ENCODE measurements at places on chromosomes 5 and 9.

- DNase-seq: no peak
Measured at GRCh38 chr5:44640945-44641456, 167.7 kb upstream of the MRPS30 start.

GRCh38 chr5:15637345-15637744, 137.4 kb downstream of the FBXL7 start:
- no peak for DNase-seq

DNA sequence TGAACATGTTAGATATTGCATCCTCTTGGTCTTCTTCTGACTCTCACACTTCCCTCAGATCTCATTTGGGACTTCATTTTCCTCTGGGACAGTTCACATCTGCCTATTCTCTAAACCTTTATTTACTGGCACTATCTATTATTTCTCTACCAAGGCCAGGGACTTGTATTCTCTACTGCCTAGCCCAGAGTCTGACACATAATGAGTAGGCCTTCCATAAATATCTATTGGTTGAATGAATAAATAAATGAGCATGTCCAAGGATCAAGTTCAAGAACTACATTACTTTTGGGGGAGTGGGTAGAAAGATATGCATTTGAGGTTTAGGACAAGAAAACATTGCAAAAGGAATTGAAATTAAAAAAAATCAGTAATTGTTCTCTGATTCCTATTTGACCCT, 250.3 kb downstream of the TRIM32 start:
- DNase-seq: no peak

DNA sequence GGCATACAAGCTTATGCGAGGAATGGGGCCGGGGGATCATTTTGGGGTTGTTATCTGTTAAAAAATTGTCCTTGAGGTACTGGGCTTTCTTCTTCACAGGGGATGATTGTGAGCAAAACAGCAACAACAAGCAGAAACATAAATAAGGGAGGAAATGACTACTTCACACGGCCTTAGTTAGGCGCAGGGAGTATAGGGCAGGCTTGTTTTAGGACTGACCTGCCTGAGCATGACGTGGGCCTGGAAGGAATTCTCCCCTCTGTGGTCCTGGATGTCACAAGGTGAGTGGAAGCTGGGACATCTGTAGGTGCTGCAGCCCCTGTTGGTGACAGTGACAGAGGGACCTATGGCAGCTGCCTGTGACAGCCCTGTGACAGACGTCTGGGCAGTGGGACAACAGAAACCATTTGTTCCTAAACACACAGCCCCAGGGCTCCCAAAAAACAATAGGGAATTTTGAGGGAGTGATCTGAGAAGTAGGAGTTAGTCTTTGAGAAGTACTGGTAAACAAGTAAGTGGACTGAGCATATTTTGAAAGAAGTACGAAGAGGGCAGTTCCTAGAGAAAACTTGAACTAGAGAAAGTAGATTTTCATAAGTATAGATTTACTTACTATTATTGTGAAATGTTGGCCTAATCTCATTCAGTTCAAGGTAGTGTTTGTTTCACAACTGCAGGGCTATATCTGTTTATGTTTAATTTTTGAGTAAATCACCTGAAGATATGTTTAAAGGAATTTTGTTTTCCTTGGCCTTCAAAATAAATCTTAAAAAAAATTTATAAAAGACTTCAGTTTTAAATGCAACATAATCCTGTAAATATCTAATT, 113.1 kb downstream of the KDM4C start:
- DNase-seq: no peak

- no peak for DNase-seq
Measured at GRCh38 chr5:60541980-60542379, 158.0 kb downstream of the DEPDC1B start.

GRCh38 chr5:80090884-80091166, 55.7 kb downstream of the THBS4 start:
- DNase-seq: no peak

DNA sequence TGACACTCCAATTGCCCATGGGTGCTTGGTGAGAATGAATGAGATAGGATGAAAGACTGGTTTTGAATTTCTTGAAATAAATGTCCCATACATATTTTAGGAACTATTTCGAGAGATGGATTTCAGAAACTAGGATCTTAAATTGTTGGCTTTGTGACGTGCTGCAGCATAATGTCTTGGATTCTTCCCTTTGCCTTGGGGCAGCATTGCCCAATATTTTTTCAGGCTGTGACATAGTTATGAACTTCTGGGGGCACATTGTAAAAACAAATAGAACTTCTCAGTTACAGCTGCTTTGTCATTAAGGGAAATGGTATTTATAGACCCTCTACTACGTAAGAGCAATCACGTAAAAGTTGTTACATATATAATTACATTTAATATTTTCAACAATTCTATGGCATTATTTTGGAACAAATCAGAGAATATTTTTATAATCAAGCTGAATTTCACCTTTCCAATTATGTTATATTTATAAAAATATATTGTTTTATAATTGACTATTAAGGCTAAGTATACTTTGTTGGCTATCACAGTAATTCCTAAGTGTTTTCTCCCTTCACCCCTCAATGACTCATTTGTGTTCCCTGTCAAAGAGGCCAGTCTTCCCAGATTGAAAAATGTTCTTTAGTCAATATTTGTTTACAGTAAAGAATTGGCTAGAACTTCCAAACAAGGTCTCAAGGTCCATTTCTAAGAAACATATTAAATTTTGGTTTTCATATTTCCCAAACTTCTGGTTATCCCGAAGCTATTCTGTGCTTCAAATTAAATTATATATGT, 1388.3 kb upstream of the ACO1 start:
- no peak for DNase-seq

DNA sequence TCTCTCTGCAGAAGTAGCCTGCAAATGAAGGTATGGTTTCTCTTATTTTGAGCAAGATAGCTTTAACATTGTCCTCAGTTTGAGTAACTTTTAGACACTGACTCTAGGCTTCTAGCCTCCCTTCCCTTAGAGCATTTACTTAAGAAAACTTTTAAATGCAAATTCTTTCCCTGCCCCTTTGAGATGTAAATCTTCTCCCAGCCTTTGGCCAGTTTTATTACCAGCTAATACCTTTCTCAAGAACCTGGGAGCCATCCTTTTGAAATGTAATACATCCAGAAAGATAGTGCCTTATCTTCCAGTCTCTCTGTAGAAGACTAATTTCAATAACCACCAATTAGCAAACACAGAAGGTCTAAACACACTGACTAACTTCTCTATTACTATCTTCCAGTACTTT, 688.9 kb upstream of the CDH9 start:
- no peak for DNase-seq

DNA sequence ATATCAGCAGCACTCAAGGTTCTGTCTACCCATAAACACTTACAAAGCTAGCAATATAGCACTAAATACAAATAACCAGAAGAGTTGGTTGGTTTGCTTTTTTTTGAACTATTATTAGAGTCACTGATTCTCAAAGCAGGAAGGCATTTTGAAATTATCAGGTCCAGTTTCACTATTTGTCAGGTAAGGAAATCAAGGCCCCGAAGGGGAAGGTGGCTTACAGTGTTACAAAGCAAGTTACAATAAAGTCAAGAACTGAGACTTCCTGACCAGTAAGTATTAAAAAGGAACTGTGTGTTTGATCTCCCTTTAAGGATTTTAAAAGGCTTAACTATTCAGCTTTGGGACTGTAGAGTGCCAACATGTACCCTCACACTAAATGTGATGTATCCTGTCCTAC, 10.8 kb downstream of the C5orf15 start:
- DNase-seq: peak; percentile 58

DNA sequence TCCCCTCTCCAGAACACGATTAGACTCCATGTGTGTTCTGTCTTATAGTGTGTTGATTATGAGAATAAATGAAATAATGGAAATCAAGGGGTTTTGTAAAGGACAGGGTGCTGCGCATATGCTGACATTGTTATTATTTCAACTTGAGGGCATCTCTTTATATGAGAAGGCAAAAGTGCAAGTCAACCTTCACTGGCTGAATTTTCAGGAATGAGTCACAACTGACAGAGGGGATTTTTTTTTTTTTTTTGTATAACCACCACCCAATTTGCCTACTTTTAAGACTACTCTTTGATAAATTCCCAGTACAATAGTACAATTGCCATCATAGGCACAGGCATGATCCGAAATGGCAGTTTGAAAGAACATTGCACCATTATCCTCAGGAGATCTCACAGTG, 419.2 kb upstream of the NMUR2 start:
- no peak for DNase-seq

DNA sequence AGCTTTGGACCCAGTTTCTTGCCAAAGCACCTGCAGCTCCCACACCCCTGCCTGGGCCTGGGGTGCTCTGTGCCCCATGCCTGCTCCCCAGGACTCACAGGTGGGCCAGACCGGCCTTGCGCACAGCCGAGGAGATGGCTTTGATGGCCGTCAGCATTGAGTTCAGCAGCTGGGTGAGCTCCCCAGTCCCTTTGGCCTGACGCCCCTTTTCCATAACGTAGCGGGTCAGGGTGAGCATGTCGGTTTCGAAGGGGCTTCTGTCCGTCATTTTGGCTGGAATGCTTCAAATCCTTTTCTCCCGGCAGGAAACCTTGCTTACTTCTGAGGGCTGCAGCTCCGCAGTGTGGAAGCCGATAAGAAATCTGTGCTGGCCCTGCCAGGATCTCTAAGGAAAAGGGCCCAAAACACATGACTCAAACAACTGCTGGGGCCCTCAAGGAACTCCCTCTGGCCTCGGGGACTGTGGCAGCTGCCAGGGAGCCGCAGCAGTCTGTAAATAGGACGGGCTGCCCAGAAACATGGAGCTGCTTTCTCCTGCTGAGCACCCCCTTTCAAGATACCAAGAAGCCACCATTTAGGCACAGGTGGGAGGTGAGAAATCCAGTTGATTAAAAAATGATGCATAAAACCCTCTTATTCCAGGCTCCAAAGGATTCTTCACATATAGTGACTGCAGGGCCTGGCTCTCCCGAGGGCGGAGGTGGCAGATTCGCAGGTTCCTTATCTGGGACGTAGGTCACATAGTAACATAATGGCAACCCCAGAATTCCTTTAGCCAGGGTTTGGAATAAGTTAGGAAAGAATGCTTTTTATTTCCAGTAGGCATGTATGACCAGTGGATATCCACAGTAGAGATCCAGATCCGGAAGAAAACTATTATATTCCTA, at the start of gene FBP2:
TSS of gene FBP2 (minus strand) at position 366 of the 887 bp plus-strand sequence. CDS start at position 268, 98 bp downstream.
- no peak for DNase-seq

GRCh38 chr9:82404881-82405280, 416.3 kb downstream of the SPATA31D1 start:
- DNase-seq: no peak

DNA sequence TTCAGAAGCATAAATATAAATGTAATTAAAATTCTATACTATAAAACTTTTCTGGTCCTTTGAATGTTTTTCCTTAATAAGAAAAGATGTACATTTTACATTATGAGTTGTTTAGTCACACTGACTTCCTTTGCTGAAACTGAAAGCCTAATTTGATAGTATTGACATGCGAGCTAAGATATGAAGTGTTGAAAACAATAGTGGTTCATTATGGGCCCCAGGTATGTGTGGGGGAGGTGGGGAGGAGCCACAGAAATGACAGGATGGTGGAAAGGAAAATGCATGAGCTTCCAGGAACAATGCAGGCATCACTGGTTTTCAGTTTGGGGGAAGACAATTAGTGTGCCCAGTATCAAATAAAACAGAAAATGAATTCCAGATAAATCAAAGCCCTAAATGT, 35.4 kb upstream of the RLN1 start:
- DNase-seq: peak; percentile 63

DNA sequence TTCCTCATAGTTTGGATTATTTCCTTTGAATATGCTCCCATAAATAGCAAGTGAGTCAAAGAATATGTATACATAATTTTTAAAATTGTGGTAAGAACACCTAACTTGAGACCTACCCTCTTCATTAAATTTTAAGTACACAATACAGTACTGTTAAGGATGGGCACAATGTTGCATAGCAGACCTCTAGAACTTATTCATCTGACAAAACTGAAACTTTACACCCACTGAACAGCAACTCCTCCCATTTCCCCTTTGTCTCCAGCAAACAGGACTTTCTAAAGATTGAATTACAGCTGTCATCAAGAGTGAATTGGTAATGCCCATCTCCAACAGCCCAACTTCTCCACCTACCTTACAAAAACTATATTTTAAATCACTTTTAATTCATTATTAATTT, 388.9 kb downstream of the HTR1A start:
- no peak for DNase-seq

- no peak for DNase-seq
Measured at GRCh38 chr9:89864731-89865130, 259.9 kb downstream of the GADD45G start.

- no peak for DNase-seq
Measured at GRCh38 chr9:114225561-114226212, 70.3 kb downstream of the COL27A1 start.

DNA sequence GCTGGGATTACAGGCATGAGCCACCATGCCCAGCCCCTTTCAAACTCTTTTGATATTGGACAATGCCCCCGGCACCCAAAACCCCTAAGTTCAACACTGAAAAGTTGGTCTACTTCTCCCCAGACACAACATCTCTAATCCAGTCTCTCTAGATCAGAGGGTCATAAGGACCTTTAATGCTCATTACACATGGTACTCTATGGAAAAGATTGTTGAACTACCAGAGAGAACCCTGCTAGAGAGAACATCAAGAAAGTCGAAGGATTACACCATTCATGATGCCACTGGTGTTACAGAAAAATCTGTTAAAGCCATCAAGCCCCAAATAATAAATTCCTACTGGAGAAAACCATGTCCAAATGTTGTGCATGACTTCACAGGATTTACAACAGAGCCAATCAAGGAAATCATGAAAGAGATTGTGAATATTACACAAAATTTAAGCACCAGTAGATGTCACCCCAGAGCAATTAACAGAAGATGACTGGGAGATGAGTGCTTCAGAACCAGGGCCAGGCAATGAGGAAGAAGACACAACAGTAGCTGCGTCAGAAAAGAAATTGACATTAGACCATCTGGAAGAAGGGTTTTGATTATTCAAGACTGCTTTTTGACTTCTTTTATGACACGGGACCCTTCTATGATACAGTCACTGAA, 28.3 kb upstream of the NIPAL4 start:
- DNase-seq: peak; percentile 73

DNA sequence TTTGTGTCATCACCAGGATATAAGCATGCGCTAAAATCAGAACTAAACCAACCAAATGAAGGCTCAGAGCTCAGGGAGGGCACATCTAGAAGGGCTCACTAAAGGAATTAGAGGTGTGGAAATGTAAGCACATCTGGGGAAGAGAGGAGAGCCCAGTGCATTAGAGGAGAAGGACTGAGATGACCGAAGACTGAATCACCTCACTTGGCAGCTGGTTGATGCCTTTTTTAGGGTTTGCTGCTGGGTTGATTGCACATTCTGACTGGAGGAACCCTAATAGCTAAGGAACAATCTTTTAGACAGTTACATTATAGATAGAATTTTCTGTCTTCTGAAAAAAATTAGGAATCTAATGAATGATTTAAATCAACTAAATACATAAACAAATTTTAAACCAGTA, 8.2 kb upstream of the IFNA21 start:
- no peak for DNase-seq

- DNase-seq: no peak
Measured at GRCh38 chr9:84856181-84856632, 186.7 kb downstream of the NTRK2 start.

All from activated CD4-positive, alpha-beta T cell treated with anti-CD3 and anti-CD28 coated beads, Interleukin-2, amount 50 U/mL, for 16 hours (primary cell).